ENCODE measurements at places on chromosomes 2 and 18.

DNA sequence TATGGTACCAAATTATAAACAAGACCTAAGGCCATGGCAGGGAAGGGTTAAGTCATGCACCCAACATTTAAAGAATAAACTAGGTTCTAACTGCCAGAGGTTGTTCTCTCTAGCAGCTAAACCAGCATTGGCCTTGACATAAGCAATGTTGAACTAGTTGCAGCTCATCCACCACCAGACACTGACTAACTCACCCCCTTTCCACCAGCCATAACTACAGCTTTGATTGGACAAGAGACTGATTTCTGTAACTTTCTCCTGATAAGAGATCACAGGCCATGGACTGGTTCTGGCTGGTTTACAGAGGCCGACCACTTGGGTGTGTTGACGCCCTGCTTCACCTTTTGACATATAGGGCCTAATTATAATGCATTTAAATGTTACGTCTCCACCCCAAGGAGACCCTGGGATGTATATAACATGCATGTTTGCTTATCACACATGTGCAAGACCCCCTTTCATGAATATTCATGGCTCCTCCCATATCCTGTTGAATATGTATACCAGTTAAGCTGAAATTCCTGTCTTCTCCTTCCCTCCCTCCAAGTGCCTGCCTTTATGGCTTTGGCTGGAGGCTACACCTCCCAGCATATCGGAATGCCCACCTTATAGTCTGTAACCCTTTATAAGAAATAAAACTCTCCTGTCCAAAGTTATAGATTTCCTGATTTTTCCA lies 75.9 kb downstream of the MRPS9 start:
- DNase-seq = no peak

GRCh38 chr2:144409241-144409640 lies 110.7 kb downstream of the ZEB2 start:
- DNase-seq = no peak

GRCh38 chr2:73112913-73113854 lies at the start of gene RAB11FIP5:
Gene RAB11FIP5 (minus strand): TSS chr2:73112948. CDS start chr2:73112777, 171 bp downstream.
- no peak for DNase-seq

DNA sequence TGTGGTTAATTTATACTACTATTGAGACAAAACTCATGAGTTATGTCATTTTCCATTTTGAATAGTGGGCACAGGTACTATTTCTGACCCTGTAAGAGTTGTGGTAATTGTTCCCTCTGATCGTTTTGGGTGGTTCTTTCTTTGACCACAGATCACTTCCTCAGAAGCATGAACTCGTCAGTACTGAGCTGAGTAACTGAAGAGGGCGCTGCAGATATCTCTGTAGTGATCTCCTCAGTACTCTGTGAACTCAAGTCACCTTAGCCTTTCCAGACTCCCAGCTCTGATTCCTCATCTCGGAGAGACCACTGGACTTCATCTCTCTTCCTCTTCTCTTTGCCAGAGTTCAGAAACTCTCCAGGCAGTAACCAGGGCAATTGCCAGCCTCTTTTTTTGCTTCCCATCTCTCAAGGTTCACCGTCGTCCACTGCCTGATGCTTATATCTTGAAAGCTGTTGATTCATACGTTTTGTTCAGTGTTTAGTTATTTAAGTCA lies 9.4 kb upstream of the IL1RL1 start:
- DNase-seq = no peak

GRCh38 chr2:37512971-37513370 lies 158.5 kb downstream of the CDC42EP3 start:
- DNase-seq = no peak

DNA sequence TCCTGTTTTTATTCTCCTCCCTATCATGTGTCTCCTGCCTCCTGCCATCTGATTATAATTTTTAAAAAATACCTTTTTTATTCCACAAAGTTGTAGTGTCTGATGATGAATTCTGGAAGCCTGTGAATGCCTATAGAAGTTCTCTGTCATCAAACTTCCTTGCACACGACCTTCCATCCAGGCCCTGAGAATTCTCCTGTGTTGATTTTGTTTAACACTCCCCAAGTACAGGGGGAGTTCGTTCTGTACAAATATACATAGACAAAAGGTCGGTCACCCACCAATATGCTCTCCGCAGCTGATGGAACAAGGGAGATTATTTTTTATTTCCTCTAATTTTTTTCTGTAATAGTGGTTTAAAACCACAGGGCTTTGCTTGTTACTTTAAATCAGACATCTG lies 232.5 kb downstream of the PIEZO2 start:
- DNase-seq = no peak

GRCh38 chr2:233477548-233478433 lies 88.8 kb downstream of the USP40 start:
- no peak for DNase-seq

DNA sequence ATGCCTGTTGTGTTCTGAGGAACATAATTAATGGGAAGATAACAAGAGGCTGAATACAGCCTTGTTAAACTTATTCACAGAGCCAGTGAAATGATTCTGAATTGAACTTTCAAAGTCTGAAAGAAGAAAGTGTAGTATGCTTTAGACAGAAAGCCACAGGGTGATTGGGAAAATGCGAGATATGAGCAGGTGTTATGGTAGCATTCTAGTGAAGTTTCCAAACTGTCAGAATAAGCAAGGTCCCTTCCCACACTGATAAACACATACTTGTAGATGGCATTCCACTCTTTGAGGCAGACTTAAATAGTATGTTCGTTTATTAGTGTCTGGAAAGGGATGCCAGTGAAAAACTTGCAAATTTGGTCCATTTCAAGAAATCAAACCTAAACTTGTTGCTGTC lies 70.5 kb upstream of the ITPRID2 start:
- DNase-seq = no peak

DNA sequence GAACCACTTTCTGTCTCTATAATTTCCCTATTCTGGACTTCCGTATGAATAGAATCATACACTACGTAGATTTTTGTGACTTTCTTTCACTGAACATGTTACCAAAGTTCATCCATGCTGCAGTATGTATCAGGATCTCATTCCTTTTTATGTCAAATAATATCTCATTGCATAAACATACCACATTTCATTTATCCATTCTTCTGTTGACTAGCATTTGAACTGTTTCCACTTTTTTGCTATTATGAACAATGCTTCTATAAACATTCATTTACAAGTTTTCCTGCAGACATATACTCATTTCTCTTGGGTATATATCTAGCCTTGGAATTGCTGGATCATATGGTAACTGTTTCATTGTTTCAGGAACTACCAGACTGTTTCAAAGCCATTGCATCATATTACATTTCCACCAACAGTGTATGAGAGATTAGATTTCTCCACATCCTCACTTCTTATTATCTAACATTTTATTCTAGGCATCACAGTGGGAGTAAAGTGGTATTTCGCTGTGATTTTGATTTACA lies 186.2 kb downstream of the DYM start:
- DNase-seq = no peak

GRCh38 chr2:111162718-111163331 lies 42.1 kb downstream of the BCL2L11 start:
- DNase-seq = no peak

- no peak for DNase-seq
Observed at GRCh38 chr2:214774108-214774507, 35.4 kb downstream of the BARD1 start.

DNA sequence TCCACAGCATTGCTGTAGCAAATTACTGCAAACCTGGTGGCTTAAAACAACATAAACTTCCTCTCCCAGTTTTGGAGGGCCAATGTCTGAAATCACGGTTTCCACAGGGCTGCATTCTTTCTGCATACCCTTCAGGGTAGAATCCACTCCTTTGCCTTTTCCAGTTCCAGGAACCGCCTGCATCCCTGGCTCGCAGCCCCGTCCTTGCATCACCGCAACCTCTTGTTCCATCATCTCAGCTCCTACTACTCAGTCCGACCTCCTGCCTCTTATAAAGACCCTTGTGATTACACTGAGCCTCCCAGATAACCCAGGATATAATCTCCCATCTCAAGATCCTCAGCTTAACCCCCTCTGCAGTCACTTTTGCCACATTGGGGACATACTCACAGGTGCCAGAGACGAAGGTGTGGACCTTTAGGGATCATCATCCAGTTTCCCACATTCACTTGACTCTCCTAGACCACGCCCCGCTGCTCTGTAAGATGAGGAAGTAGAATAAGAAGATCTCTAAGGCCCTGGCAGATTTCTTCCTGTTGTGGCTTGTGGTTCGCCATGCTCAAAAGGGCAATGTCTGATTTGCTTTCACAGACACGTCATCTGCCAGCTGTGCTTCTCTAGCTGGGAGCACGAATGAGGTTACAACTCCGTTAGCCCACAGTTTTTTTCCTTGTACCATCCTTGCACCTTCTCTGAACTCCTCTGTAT lies 103.6 kb upstream of the AGAP1 start:
- no peak for DNase-seq

- DNase-seq = no peak
Observed at GRCh38 chr2:126837966-126838715, 60.5 kb upstream of the TEX51 start.

DNA sequence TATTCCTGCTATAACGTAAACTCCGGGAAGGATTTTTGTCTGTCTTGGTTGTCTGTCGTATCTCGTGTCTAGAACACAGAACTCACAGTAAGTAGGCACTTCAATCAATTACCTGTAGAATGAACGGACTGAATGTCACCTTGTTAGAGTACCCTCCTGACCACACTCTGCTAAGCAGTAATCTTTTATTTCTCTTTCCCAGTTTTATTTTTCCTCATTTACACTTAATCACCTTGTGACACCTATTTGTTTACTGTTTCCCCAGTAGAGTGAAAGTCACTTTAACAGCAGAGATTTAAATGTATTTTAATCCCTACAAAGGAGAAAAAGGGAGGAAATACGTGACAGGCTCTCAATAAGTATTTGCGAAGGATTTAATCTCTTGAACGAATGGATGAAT lies 514 bp upstream of the EPB41L5 start:
- peak; percentile 84 for DNase-seq

DNA sequence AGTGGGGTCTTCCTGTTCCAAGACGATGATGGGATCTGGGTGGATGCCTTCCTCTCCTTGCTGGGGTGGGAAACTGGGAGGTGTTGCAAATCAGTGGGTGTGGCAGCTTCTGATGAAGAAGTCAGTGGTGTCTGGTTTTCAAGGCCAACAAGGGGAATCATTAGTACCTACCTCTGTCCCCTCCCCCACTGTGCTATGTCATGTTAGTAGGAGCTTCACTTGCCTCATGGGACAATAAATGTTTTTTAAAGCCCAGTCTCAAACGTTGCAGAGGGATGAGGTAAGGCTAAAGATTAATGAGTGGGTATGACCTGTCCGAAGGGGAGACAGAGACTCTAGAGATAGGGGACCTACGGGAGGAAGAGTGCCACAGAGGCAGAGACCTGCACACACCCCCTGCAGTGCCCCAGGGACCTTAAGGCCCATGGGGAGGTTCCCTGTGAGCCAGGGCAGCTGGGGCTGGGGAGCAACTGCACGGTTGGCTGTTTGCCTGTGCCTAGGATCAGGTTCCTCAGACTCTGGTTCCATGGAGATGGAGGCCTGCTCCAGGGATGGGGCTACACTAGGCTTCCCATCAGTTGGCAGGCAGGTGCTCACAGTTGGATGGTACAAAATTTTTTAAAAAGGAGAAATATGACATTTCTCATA lies 37.8 kb upstream of the SLC1A4 start:
- DNase-seq = no peak

GRCh38 chr18:55455938-55456337 lies 132.1 kb downstream of the TCF4 start:
- no peak for DNase-seq

- no peak for DNase-seq
Observed at GRCh38 chr2:3076848-3077642, 300.6 kb downstream of the EIPR1 start.

DNA sequence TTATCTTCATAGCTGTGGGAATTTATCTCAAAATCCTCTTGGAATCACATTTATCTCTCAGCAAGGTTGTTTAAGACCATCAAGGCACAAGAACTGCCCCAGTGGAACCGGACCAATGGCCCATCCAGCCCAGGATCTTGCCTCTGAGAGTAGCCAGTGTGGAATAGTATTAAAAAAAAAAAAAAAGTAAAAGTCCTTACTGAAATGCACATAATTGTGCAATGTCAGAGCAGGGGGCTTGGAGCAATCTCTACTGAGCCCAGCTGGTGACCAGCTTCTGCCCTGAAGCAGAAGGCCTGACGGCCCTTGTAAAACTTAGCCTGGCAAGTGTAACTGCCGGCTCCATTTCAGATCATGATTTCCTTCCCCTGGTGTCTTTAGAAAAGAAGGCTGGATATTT lies 355.6 kb upstream of the PIK3C3 start:
- no peak for DNase-seq

GRCh38 chr2:32735348-32735747 lies 107.5 kb downstream of the TTC27 start:
- no peak for DNase-seq

DNA sequence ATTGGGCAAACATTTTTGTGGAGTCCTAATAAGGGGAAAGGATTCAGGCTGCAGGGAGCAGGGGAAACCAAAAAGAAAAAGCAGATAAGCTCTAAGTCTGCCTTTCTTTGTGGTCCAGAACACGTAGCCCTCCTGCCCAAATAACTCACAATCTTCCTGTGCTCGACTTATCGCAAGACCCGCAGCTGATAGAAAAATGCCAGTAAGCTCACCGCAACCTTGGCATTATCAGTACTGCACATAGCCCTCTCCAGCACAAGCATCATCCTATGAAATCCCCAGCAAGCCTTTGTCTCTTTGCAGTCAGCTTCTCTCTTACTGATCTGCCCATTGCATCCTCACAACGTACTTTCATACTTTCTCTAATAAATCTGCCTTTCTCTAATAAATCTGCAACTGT lies 202.4 kb upstream of the HNRNPA3 start:
- no peak for DNase-seq

DNA sequence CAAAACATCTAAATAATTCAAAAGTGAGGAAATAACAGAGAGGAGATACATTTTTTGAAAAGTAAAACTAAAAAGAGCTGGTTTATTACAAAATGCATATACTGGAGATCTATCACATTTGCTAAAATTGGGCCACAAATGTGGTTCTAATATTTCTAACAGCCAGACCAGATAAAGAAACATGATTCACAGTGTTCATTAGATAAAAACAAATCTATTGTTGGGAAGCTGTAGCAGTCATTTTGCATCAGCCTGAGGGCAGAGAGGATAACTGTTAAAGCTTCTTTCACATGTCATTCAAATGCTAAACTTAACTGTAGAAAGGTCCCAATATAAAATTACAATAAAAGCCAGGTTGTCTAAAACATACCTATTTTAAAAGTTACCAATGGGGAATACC lies 148.3 kb downstream of the GULP1 start:
- DNase-seq = no peak

- no peak for DNase-seq
Observed at GRCh38 chr2:188919824-188920223, 54.3 kb upstream of the COL3A1 start.

DNA sequence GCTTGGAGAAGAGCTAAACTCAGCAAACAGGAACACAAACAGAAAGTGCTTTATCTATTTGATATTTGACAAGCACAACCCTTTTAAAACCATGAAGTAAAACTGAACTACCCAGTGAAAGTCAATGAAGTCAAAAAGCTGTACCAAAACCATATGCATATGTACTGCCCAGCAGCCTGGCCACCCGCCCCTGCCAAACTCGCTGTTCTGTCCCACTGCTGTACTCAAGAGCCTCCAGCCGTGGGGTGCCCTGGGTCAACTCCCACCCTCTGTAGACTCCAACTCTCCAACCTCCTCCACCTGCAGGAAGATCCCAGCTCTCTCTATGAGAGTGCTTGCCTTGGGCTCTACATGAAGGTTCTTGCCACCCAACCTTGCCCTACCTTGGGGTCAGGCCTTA lies 268.2 kb downstream of the AGPS start:
- DNase-seq = no peak
